ENCODE measurements at places on chromosomes 7 and 10.

DNA sequence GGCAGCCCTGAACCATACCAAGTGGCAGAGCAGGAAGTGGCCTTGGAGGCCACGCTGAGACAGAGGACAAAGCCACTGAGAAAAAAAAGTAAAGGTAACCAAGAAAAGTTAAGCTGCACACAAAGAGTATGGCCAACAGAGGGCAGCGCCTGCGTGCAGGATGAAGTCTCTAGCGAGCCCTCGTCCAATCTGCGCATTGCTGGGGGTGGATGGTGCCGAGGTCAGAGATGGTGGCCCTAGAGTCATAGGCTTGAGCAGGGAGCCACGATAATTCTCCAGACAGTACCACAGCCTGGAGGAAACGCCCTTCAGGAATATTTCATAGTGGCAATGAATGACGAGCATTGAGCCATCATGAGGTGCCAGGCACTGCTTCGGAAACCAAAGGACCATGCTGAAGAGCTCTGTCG lies 9.7 kb downstream of the ATP6V0E2 start:
- peak; percentile 82 for DNase-seq

- peak; percentile 52 for DNase-seq
Measured at GRCh38 chr7:27113991-27114769, 11.7 kb upstream of the HOXA2 start.

GRCh38 chr7:44177570-44178131 lies 11.6 kb downstream of the GCK start:
- DNase-seq = no peak

- DNase-seq = no peak
Measured at GRCh38 chr10:47207281-47207615, 92.7 kb upstream of the GDF10 start.

- DNase-seq = no peak
Measured at GRCh38 chr7:26390016-26390415, 98.4 kb downstream of the SNX10 start.
